ENCODE measurements at places on chromosomes 13 and 19.

GRCh38 chr19:34241513-34242337 is 12.6 kb upstream of the GARRE1 start:
- H3K4me3 ChIP-seq, result no peak overlapping the region
- H3K27ac ChIP-seq, result no peak overlapping the region
- DNase-seq, result peak; percentile 65

GRCh38 chr13:45206340-45206739 is 5.5 kb upstream of the KCTD4 start:
- H3K4me1 ChIP-seq, result no peaks in the 10 kb centered on the region
- H3K27ac ChIP-seq, result no peak overlapping the region
- no peaks in the 10 kb centered on the region for H3K27me3 ChIP-seq
- no peak overlapping the region for H3K4me3 ChIP-seq
- DNase-seq, result no peak

DNA sequence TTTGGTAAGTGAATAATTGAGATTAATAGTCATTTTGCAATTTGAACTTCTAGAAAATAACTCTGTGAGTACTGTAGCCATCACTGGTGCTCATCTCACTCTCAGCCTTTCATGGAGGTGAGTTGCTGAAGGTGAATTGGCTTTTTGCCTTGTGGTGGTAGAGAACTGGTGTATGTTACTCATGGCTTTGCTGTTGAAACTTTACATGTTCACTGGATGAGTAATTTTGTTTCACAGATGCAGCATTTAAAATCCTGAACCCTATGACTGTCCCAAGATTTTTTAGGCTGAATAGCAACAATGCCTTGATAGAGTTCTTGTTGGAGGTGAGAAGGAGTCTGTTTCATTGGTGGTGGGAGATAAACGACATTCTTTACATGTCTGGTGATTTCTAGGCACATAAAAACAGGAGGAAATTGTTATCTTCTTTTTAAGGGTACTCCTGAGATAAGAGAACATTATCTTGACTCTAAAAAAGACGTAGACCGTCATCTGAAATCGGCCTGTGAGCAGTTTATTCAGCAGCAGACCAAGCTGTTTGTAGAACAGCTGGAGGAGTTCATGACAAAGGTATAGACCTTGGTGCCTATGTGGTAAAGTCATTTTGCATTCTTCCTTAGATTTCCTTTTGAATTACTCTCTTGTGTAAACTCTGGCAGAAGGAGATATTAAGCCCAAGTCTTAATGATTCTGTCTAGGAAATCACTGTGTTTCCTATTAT is 53.9 kb downstream of the COG3 start:
- no peaks in the 10 kb centered on the region for H3K4me1 ChIP-seq
- no peak overlapping the region for H3K4me3 ChIP-seq
- H3K36me3 ChIP-seq, result peaks cover 11% of the 10 kb centered on the region
- no peak for DNase-seq
- no peaks in the 10 kb centered on the region for H3K27me3 ChIP-seq

GRCh38 chr13:26614721-26615120 is 57.2 kb downstream of the WASF3 start:
- no peak for DNase-seq
- no peaks in the 10 kb centered on the region for H3K27me3 ChIP-seq
- no peak overlapping the region for H3K27ac ChIP-seq
- H3K4me1 ChIP-seq, result no peaks in the 10 kb centered on the region
- no peaks in the 10 kb centered on the region for H3K36me3 ChIP-seq

- DNase-seq, result no peak
- no peaks in the 10 kb centered on the region for H3K27me3 ChIP-seq
- no peaks in the 10 kb centered on the region for H3K4me1 ChIP-seq
- no peak overlapping the region for H3K27ac ChIP-seq
These were observed 116.3 kb downstream of the RAB20 start for GRCh38 chr13:110445183-110445582.

DNA sequence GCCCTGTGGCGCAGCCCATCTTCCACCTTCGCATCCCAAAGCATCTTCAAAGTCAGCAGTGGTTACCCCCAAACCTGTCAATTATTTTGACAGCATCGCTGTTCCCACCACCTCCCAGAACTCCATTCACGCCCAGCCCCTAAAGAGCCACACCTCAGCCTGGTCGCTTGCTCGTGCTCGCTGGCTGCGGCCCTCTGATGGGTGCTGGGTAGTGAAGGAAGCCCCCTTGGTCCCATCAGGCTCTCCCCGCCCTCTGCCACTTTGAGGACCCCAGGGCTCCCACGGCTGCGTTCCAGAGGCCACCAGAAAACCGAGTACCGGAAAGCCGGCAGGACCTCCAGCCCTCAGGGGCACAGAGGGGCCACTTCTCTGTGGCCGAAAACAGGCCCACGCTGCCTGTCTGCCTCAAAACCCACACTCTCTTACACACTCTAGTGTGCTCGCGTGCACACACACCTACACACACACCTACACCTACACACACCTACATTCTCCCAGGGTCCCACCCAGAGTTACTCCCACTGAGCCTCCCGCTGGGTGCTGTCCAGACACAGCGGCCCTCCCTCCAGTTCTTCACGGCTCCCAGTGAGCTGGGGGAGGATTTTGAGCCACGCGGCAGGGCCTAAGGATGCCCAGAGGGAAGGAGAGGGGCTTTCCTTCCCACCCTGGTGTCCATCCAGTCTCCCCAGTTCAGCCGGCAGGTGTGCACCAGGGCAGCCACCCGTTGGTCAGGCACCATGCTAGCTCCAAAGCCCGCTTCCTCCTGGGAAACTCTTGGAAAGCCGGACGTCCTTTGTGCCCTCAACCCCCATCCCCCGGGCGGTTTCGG is 1.9 kb downstream of the VSTM2B start:
- no peak for DNase-seq
- H3K27ac ChIP-seq, result no peak overlapping the region
- H3K36me3 ChIP-seq, result no peaks in the 10 kb centered on the region
- H3K4me1 ChIP-seq, result no peaks in the 10 kb centered on the region

DNA sequence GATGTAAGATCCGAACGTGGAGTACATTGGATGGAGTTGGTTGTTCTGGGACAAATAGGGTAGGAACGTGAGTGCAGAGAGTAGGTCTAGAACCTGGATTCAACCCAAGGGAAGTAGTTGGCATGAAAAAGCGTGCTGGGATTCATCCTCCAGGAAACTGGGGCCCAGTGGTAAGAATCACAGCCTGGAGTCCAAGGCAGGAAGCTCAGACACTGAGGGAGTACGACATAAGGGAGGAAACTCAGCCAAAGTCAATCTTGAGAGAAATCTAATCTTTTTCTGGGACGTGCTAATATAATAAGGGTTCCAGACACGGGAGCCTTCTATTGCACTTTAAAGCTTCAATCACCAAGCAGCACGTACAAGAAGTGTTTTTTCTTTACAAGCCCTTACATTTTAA is 46.4 kb downstream of the DLEU7 start:
- H3K4me3 ChIP-seq, result no peak overlapping the region
- no peaks in the 10 kb centered on the region for H3K36me3 ChIP-seq
- no peak overlapping the region for H3K27ac ChIP-seq
- H3K27me3 ChIP-seq, result no peaks in the 10 kb centered on the region
- peaks cover 3% of the 10 kb centered on the region for H3K4me1 ChIP-seq

- no peak for DNase-seq
- H3K4me1 ChIP-seq, result no peaks in the 10 kb centered on the region
- H3K4me3 ChIP-seq, result no peak overlapping the region
- no peaks in the 10 kb centered on the region for H3K36me3 ChIP-seq
- H3K27me3 ChIP-seq, result no peaks in the 10 kb centered on the region
- H3K27ac ChIP-seq, result no peak overlapping the region
These were observed 67.1 kb upstream of the KPNA3 start for GRCh38 chr13:49859560-49859959.

- no peaks in the 10 kb centered on the region for H3K4me1 ChIP-seq
- no peak for DNase-seq
- no peaks in the 10 kb centered on the region for H3K27me3 ChIP-seq
- H3K27ac ChIP-seq, result no peak overlapping the region
- H3K4me3 ChIP-seq, result no peak overlapping the region
These were observed 327.8 kb downstream of the ATP8A2 start for GRCh38 chr13:25699600-25699999.

GRCh38 chr13:76884907-76885202 is 1.4 kb downstream of the KCTD12 start:
- H3K4me3 ChIP-seq, result peak overlapping the region; percentile 74
- no peaks in the 10 kb centered on the region for H3K36me3 ChIP-seq
- no peaks in the 10 kb centered on the region for H3K27me3 ChIP-seq
- H3K27ac ChIP-seq, result peak overlapping the region; percentile 89
- DNase-seq, result no peak

- H3K27ac ChIP-seq, result no peak overlapping the region
- no peak for DNase-seq
- no peaks in the 10 kb centered on the region for H3K27me3 ChIP-seq
- no peak overlapping the region for H3K4me3 ChIP-seq
These were observed 62.2 kb downstream of the DNAJC15 start for GRCh38 chr13:43085545-43085944.

DNA sequence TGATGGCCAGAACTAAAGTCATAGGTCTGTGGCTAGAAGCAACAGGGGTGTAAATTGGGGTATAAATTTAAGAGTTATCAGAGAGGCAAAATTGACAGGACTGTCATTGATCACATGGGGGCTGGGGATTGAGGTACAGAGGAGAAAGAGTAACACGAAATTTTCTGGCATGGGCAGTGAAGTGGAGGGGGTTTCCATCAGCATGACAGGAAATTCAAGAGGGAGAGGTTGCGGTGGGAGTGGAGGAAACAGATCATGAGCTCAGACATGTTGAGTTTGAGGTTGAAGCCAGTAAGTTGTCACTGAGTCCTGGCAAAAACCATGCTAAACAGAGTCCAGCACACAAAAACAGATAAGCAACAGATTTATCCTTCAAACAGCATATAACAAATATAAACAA is 192.1 kb upstream of the TSC22D1 start:
- H3K4me3 ChIP-seq, result no peak overlapping the region
- no peaks in the 10 kb centered on the region for H3K27me3 ChIP-seq
- no peak overlapping the region for H3K27ac ChIP-seq

DNA sequence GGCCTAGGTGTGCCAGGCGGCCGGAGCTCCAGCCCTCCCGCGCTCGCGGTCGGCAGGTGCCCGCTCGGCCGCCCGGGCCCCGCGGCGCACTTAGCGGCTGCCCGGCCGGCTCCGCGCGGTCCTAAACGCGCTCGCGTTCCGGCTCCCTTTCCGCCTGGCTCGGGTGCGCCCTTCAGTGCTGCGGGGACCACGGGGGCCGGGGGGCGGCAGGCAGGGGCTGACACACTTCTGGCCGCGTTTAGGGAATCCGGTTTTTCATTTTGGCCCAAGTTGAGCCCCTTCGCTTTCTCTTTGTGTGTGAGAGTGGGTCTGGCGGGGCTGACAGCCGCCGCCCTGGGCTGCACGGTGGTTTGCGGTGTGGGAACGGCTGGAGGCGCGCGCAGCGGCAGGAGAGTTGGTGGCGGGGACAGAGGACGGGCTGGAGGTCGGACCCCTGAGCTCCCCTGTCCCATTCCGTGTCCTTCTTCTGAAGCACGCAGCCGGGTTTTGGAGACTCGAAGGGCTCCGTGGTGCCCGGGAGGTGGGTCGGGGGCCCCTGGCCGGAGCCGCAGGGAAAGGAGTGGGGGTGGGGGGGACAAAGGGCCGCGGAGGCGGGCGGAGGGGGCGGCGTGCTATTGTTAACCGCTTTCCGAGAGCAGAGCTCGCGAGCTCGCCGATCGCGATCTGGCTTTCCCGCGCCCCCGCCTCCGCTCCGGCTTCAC is 3.1 kb downstream of the FGF9 start:
- peak overlapping the region; percentile 83 for H3K4me3 ChIP-seq
- DNase-seq, result peak; percentile 66
- H3K36me3 ChIP-seq, result no peaks in the 10 kb centered on the region
- peak overlapping the region; percentile 87 for H3K27ac ChIP-seq

DNA sequence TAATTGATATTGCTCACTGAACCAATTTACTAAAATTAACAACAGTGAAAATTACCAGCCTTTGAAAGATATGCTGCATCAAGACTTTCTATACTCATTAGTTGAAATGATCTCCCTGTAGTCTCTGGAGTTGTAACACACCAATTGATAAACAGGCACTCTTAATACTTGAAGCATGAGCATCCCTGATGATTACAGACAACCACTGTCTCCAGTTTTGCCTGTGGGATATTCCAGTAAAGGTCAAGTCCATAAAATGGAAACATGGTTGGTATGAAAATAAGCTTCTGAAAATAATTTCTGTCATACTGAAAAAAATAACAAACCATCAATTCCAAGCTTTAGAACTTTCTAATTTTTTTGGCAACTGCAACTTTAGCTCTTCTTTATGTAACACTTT is 405.8 kb downstream of the SPRY2 start:
- H3K36me3 ChIP-seq, result no peaks in the 10 kb centered on the region
- H3K4me3 ChIP-seq, result no peak overlapping the region
- peaks cover 5% of the 10 kb centered on the region for H3K4me1 ChIP-seq
- DNase-seq, result no peak
- no peaks in the 10 kb centered on the region for H3K27me3 ChIP-seq

DNA sequence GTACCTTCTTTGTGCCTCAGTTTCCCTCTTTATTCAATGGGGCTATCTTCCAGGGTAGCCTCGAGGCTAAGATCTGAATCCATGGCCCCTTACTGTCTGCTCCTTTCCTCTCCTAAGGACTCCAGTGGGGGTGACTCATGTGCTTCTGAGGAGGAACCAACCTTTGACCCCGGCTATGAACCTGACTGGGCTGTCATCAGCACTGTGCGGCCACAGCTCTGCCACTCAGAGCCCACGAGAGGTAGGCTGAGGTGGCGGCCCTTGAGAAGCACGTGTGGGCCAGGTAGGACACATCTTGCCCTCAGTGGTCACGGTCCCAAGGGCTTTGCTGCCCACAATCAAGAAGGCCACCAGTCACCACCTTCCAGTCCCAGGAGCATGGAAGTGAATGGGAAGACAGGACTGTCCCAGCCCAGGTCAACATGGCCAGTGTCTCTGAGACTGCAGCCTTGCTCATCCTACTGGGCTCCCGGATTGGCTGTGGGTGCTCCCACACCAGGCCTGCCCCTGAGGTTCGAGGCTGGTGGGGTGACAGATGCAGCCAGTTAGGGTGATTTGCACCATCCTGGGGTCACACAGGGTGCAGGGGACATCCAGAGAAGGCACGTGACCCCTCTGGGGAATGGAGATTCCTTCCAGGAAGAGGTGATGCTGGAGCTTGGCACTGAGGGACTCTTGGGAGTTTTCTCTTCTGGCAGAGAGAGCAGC is 2.8 kb downstream of the TBC1D17 start:
- DNase-seq, result no peak
- peaks cover 63% of the 10 kb centered on the region for H3K36me3 ChIP-seq
- no peak overlapping the region for H3K4me3 ChIP-seq
- no peaks in the 10 kb centered on the region for H3K4me1 ChIP-seq

- H3K36me3 ChIP-seq, result no peaks in the 10 kb centered on the region
- DNase-seq, result no peak
- H3K4me3 ChIP-seq, result no peak overlapping the region
These were observed 219.9 kb downstream of the RFC3 start for GRCh38 chr13:34037636-34038540.

GRCh38 chr13:42110410-42111155 is 62.1 kb downstream of the DGKH start:
- H3K27me3 ChIP-seq, result no peaks in the 10 kb centered on the region
- DNase-seq, result no peak
- H3K4me1 ChIP-seq, result peaks cover under 1% of the 10 kb centered on the region
- no peaks in the 10 kb centered on the region for H3K36me3 ChIP-seq
- H3K4me3 ChIP-seq, result no peak overlapping the region

DNA sequence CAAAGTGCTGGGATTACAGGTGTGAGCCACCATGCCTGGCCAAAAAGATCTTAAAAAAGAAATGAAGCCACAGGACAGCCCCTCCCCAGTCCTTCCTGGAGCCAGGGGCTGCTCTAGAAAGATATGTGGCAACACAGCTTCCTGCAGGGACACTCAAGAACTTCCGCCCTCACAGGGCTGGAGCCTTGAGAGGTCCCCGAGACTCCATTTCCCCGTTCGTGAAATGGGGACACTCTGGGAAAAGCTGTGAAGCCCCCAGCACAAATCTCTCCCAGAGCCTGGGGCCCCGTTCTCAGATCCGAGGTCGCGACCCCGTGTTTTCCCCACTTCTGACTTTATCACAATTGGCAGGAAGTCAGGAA is 2.5 kb upstream of the GPX4 start:
- no peak overlapping the region for H3K4me3 ChIP-seq
- H3K4me1 ChIP-seq, result peaks cover 37% of the 10 kb centered on the region
- peaks cover 3% of the 10 kb centered on the region for H3K36me3 ChIP-seq
- peak overlapping the region; percentile 96 for H3K27ac ChIP-seq
- H3K27me3 ChIP-seq, result no peaks in the 10 kb centered on the region

All from kidney (tissue), 22 donors.